Tibial nerve (tissue), 4 donors: ENCODE measurements at places on chromosomes 16 and 17. TPM values are rescaled to one million over a fixed set of nuclear protein-coding genes. Genes with fewer than 3 reads are reported as not detected.

DNA sequence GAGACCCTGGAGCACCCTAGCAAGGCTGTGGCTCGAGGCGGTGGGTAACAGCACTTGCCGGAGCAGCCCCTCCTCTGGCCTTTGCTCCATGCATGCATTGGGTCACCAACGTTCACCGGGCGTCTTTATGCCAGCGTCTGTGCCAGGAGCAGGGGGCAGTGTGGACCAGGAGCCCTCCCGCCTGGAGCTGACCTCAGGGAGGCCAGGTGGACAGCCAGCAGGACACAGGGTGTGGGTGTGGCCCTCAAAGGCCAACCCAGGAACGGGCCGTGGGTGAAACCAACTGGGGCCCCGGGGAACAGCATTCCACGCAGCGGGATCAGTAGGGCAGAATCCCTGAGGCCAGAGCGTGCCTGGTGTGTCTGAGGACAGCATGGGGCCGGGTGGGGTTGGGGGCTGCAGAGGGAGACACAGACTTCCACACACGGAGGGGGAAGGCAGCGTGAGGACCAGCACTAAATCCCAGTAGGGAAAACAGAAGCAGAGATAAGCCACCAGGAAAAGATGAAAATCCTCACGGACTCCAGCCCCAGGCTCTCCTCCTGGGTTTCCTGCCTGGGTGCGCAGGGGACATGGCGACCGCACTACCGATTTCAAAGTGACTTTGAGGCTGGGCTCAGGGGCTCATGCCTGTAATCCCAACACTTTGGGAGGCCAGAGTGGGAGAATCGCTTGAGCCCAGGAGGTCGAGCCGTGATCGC is 2.9 kb upstream of the CD7 start:
- no peaks in the 10 kb centered on the region for H3K27me3 ChIP-seq
- H3K4me1 ChIP-seq: peaks cover 16% of the 10 kb centered on the region
- H3K4me3 ChIP-seq: no peak overlapping the region
- H3K27ac ChIP-seq: no peak overlapping the region

DNA sequence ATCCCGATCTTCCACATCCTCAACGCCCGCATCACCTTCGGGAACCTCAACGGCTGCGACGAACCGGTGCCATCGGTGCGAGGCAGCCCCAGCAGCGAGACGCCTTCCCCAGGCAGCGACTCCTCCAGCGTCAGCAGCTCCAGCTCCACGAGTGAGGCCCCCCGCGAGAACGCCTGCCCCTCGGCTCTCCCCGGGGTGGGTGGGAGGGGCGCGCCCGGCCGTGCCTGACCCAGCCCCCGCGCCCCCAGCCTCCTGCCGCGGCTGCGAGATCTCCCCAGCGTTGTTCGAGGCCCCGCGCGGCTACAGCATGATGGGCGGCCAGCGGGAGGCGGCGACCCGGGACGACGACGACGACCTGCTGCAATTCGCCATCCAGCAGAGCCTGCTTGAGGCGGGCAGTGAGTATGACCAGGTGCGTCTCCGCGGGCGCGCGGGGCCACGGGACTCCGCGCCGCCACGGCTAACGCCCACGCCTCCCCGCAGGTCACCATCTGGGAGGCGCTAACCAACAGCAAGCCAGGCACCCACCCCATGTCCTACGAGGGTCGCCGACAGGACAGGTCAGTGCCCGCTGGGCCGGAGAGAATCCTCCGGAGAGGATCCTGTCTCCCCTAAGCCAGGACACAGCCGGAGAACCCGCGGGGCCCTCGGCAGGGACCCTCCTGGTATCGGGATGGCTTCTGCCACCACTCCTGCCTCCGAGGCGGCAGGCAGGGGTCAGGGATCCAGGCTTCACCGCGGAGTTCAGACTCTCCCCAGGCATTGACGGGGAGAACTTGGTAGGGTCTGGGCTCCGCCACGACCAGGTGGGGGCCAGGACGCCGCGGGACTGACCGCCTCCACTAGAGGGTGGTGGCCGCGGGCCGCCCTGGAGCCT is 10.1 kb downstream of the CORO6 start:
- peaks cover 5% of the 10 kb centered on the region for H3K27me3 ChIP-seq
- peak overlapping the region; percentile 89 for H3K27ac ChIP-seq
- DNase-seq: no peak
- no peaks in the 10 kb centered on the region for H3K4me1 ChIP-seq

IL21R gene
- 0.21 TPM for total RNA-seq

COPZ2 gene
- 73.9 TPM for total RNA-seq

OR3A3 gene
- not detected for total RNA-seq
